ENCODE measurements at places on chromosomes 11 and 22.

- no peak for DNase-seq
These were observed 378.7 kb upstream of the ANO5 start for GRCh38 chr11:21814169-21814568.

- DNase-seq = no peak
These were observed 22.5 kb downstream of the MYO18B start for GRCh38 chr22:25764270-25765015.

DNA sequence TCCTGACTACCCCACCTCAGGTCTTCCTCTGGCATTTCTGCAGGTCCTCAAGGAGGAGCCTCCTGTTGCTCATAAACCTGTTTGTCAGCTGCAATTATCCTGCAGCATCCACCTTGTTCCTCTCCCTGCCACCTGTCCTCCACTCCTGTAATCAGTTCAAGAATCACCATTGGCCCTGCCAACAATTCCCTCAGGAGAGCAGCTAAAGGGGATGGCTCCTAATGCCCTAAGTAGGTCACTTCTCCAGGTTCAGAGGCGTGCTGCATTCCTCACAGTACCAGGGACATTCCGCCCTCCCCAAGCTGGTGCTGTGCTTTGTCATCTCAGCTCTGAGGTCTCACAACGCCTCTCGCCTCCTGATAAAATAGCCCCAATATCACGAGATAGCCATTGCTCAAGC lies 2.1 kb downstream of the CLDN25 start:
- DNase-seq = no peak

DNA sequence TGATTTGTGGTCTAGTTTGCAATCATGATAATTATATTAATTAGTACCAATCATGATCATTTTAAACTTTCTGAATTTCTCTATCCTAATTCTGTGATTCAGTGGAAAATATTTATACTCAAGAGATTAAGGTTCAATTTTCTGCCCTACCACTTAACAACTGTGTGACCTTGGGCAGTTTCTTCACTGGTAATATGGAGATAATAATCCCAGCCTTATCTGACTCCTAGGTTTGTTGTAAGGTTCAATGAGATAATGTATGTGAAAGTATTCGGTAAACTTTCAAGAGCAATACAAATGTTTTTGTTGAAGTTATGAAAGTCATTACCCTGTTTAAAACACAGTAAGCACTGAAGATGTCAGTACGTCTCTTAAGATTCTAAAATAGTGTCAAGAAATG lies 36.3 kb downstream of the CSTPP1 start:
- no peak for DNase-seq

DNA sequence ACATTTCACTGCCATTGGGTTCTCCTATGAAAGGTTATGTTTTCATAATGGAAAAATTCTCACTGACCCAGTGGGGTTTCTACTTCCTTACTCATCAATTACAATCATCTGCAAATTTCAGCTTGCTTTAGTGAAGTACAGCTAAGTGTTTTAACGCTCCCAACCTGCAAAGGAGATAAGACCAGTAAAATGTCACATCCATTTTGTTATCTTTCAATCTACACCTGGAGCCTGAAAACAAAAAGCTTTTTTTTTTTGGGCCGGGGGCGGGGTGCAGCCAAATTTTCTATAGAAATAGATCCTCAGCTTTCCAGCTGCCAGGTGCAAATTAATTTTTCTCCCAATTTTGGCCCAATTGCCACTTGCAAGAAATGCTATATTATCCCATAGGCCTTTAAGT lies 40.6 kb downstream of the CADM1 start:
- no peak for DNase-seq

DNA sequence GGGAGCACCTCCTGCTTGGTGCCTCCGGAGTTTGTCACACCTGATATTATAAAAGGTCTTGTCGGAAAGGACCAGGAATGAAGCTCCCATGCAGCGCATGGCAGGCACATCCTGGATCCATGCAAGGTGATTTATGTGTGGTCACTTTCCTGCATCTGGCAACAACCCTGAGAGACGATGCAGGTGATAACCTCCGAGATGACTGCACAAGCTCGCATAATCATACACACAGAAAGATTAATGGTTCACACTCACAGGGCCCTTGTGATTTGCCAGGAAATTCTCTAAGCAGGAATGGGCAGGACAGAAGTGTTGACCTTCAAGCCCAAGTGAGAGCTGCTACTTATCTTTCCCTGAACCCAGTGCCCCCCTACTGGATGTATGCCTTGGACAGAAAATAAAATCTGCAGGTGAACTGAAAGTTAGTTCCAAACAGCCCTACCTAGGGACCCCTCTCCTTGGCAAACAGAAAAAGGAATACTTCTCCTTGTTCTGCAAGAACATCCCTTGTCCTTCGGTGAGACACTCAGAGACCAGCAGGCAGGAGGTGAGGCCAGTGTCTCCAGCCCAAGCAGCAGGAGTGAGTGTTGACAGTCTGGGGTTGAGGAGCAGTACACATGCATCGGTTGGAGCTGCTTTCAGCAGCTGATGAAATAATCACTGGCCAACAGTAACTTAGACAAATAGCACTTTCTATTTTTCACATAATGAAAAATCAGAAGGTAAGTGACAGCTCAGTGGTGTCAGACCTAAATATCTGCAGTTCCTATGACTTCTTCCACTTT lies 619.4 kb upstream of the B3GAT1 start:
- DNase-seq = no peak

DNA sequence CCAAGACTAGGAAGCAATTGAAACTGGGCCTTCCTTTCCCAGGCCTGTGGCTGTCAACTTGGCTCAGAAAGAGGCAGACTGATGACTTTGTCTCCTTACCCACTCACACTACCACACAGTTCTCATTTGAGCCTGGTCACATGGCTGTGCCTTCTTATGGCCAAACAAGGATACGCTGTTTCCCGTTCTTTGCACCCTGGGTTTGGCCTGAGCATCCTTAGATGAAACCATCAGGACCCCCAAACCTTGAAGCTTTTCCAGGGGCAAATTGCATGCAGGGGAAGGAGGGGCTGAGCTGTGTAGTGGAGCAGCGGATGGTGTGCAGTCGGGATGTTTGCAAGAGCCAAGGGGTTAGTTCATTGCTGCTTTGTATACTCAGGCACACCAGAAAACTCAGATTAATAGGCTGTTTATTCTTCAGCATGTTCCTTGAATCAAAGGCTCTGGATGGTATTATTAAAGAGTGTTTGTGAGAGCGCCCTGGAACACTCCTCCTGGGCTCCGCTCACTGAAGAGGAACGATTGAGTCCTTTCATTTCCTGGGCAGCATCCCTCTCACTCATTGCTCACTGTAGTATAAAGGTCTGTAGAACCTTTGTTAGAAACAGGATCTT lies 69.8 kb downstream of the ARFGAP2 start:
- no peak for DNase-seq

DNA sequence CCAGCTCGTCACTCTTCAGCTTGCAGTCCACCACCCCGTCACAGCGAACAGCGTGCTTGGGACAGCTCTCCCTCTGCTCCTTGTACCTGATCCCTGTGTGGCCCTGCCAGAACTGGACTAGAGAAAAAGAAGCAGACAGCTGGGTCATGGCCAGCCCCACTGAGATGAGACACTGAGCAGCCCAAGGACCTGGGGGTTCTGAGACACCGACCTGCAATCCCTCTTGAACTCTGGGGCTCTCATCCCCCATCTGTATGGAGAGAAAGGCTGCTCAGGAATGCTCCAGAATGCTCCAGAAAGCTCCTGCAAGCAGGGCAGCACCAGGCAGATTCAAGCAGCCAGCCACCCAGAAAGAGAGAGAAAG lies 14.8 kb downstream of the TMPRSS13 start:
- DNase-seq = no peak

GRCh38 chr22:39459681-39460080 lies 2.9 kb downstream of the MGAT3 start:
- no peak for DNase-seq

- no peak for DNase-seq
These were observed 5.1 kb upstream of the CARNS1 start for GRCh38 chr11:67410369-67410831.

GRCh38 chr22:22944268-22944985 lies 56.8 kb downstream of the IGLL5 start:
- no peak for DNase-seq

- DNase-seq = no peak
These were observed 10.5 kb downstream of the GRIK4 start for GRCh38 chr11:120522021-120522420.

GRCh38 chr11:66268952-66269905 lies 790 bp downstream of the RAB1B start:
- DNase-seq = no peak

GRCh38 chr11:87523276-87523675 lies 485.5 kb downstream of the TMEM135 start:
- no peak for DNase-seq

DNA sequence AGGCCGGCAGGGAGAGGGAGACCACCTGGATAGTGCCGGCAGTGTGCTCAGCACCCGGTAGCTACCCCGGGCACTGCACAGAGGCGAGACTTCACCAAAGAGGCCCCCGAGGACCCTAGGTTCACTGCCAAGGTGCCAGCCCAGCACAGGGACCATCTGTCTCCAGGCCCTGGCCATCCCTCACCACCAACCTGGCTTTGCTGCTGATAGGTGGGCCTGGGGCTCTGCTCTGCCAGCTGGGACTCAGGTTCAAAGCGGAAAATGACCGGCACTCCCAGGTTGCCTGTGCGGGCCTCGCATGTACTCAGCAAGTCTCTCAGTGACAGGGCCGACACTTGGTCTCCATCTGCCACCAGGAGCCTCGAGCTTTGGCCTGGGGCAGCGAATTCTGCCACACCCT lies 812.2 kb downstream of the BRD1 start:
- DNase-seq = no peak

DNA sequence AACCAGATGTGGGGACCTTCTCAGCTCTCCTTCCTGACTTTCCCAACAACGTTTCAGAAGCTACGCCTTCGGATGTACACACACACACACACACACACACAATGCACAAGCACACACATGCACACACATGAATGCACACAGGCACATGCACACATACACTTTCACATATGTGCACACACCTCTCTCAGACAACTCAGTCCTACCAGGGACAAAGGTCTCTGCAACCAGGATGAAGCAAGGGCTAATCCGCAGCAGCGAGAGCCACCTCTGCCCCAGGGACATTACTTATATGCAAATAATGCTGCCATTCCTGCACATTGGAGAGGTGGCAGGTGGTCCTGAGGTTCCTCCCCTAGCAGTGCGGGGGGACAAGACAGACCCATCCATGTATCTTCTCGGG lies 27.4 kb upstream of the LINC01488 start:
- DNase-seq = no peak

DNA sequence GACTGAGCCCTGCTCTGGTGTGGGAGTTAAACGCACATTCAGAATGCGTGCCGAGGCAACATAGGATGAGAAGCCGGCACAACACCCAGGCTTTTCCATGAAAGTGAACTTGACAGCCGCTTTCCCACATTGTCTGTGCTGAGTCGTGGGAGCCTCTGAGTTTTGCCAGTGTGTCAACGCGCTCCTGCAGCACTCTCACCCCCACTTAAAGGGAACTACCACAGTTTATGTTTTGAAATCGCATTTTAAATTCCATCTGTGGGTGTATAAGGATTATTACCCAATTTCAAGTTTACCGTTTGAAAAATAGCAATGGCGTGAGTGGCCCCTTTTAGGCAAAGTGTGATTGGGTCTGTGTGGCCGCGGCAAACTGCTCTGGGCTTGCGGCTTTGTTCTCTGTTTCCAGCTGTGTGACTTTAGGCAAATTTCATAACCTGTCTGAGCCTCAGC lies 81.5 kb downstream of the FBLN1 start:
- no peak for DNase-seq

DNA sequence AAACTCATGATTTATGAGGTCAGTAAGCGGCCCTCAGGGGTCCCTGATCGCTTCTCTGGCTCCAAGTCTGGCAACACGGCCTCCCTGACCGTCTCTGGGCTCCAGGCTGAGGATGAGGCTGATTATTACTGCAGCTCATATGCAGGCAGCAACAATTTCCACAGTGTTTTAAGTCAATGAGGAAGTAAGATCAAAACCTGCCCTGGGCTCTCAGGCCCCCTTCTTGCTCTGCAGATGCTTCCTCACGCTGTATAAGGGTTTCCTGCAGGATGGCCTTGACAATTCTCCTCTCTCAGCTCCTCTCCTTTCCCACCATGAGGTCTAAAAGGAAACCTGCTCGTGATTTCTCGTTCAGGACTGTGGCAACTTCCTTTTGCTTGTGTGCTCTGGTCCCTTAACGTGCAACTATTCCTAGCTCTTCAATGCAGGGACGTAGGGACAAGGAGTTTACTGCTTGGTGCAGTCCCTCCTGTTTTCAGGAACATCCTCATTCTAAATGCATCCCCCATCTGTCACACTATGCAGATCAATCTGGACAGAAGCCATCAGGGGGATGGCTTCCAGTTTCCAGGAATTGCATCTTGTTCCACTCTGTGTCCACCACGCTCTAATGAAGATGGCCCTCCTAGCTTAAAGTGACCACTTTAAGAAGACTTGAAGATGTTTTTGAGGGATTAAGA lies 64.3 kb upstream of the IGLL5 start:
- no peak for DNase-seq

DNA sequence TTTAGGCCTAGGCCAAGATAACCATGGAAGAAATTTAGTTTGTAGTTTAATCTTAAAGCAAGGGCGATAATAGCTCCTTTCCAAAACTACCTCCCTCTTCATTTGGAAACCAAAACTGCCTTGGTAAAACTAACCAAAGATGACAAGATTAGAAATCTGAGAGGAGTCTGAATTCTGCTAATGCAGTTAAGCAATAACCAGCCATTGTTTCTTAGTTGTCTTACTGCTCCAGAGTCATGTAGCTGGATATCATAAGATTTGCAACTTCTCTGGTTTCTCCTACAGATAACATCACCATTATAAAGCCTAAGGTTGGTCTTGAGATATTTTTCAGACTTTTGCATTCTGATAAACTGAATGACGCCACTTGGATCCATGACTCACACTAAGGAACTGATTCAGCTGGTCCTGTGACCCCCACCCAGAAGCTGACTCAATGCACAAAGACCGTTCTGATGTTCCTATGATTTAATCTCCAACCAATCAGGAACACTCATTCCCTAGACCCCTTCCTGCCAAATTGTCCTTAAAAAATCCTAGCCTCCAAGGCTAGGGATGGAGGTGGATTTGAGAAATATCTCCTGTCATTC lies 200.8 kb downstream of the LUZP2 start:
- no peak for DNase-seq

DNA sequence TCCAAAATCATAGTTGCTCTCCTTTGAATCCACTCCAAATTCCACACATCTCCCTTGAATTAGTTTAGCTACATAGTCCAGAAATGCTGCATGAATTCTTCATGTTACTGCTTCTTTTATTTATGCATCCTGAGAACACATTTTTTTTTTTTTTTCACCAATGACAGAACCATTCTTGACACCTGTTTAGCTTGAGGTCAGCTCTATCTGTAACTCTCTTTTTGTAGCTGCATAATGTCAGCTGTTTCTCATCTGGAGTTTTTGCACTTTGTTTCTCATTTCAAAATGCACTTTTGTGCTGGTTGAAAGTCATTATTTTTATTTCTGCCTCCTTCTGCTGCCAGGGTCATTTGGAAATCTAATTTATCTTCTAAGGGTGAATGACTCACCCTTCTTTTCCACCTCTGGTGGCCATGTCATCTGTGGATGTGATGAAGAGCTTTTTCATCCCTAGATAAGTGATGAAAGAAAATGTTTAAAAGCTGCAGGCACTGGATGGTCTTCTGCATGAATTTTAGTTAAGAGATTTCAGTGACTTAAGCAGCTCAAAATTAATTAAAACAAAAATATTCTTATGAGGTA lies 93.7 kb downstream of the JRKL start:
- no peak for DNase-seq

GRCh38 chr22:49066619-49067018 lies 761.1 kb downstream of the BRD1 start:
- DNase-seq = no peak

GRCh38 chr11:68735646-68736045 lies 15.7 kb downstream of the TESMIN start:
- no peak for DNase-seq

GRCh38 chr11:43217849-43218248 lies 93.9 kb upstream of the API5 start:
- DNase-seq = no peak

Data from stimulated activated CD8-positive, alpha-beta memory T cell treated with anti-CD3 and anti-CD28 coated beads, Interleukin-15, amount 100 ng/mL, for 24 hours (primary cell).